Hematopoietic multipotent progenitor cell treated with erythropoietin and hydrocortisone succinate and interleukin-3 and kit ligand, for 15 days (in vitro differentiated cells): ENCODE measurements at places on chromosomes 7 and 10.

DNA sequence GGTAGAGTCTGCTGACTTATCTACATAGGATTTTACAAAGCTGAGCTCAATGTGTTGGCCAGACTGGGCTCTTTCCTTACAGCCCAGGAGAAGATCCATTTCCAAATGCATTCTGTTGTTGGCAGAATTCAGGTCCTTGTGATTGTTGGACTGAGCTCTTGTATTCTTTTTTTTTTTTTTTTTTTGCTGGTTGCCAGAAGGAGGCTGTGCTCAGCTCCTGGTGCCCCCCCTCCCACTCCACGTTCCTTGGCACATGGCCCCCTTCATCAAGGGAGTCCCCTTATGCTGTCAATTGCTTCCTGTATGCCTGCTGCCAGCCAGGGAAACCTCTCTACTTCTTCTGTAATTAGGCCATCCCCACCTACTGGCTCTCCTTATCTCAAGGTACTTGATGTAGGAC, 518.1 kb upstream of the AKR1E2 start:
- no peak for DNase-seq

- DNase-seq: no peak
Measured at GRCh38 chr7:23074443-23075261, 30.9 kb upstream of the KLHL7 start.

GRCh38 chr10:56522166-56522565, 161.1 kb upstream of the ZWINT start:
- no peak for DNase-seq

DNA sequence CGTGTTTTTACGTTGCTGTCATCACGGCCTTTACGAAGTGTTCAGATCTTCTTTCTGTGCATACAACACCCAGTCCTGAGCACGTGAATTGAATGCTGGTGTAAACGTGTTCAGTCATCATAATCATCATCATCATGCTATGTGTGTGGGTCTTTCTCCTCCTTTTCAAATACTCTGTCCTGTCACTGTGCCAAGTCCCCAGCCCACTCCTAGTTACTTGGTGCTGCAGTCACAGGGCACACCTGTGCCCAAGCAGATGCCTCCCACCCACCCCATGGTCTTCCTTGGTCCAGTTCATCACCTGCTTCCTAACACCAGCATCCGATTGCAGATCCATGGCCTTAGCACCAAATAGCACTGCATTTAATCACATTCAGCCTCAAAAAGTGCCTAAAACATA, 78.6 kb upstream of the MGMT start:
- no peak for DNase-seq

DNA sequence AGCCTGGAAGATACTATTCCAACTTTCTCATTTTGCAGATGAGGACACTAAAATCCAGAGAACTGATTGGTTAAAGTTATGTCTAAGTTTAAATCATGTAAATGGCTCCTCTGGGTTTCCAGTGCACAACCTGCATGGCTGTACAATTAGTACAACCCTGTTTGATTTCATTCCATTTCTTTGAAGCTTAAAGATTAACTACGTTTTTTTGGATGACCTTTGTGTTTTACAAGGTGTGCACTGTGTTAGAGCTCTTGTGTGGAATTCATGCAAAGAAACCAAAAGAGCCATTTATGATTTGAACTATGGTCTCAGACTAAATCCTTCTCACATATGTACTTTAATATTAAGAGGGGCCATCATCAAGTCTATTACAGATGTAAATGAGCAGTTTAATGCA, 149.5 kb downstream of the TMEM168 start:
- DNase-seq: no peak

GRCh38 chr10:32114508-32114907, 58.3 kb upstream of the KIF5B start:
- DNase-seq: no peak

DNA sequence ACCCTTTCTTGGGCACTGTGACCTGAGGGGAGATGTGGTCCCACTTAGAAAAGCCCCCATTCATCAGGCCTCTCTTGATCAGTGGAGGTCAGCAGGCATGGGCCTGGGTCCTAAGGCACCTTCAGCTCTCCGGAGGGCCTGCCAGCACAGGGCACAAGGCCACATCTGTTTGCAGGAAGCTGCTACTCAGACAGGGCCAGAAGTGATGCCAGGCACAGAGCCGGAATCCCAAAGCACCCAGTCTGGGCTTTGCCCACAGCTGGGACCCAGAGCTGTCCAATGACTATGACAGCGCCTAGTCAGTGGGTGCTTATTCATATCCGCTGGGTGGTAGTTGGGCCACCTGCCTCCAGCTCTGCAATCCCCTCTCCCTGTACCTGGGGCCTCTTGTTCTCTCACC, 63.2 kb upstream of the ELN start:
- no peak for DNase-seq

DNA sequence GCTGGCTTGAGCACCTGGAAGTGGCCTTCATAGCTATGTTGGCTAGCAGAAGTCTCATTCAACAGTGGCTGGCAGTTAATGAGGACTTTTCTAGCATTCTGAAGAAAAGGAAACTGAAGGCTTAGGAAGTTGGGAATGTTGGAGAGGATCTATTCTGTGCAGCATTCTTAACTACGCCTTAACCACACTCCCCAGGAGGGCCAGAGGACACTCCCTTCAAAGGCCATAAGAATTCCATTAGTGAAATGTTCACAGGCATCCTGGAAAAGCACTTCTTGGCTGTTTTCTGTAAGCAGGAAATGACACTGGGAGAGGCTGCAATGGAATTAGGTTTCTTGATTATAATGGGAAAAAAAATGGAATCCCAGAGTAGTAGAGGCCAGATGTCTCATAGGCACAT, 188.9 kb downstream of the ARHGAP12 start:
- no peak for DNase-seq

DNA sequence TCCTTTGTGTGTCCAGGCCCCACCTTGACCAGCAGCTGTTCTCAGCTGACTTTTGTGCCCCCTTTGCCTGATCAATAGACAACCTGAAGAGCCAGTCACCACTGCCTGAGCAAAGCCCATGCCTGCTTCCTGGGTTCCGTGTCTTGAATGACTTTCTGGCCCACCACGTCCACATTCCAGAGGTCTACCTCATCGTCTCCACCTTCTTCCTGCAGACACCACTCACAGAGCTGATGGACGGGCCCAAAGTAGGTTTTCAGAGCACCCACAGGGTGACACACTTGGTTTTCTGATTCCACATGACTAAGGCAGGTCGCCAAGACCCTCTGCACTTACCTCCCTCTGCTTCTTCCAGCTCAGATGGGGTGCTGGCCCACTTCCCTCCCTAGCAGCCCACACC, 126.8 kb downstream of the WDFY4 start:
- no peak for DNase-seq

DNA sequence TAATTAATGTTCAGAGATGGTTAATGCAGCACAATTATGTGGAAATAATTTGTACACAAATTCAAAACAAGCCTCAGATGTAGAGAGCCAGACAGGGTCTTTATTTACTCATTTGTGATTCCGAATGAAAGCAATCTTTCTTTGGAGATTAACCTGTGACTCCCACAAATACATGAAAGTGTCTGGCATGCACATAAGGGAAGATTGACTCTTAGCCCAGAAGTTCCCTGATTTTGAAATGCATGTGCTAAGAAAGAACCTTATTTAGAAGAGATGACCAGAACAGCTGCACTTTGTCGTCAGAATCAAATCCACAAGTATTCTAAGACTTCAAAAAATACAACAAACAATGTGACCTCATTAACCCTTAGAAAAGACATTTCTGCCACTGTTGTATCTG, 45.1 kb downstream of the RNLS start:
- DNase-seq: no peak

- DNase-seq: no peak
Measured at GRCh38 chr7:106222545-106222944, 62.2 kb downstream of the NAMPT start.

GRCh38 chr7:63968629-63969028, 30.0 kb upstream of the ZNF722 start:
- DNase-seq: no peak

DNA sequence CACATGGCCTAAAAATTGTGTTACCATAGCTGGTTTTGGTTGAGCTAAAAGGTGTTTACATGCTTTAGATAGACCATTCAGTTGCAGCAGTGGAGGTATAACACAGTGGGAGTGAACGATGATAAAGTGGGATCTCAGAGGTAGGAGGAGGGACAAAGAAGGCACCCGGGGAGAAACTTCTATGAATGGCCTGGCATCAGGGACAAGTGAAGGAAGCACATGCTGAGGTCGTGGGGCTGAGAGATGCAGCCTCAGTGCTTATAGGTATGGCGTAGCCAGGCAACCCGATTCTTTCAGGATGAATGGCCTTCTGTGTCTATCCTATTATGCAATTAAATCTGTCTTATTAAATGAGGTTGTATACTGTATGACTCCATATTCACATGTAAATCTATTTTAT, 3.9 kb upstream of the CDK6 start:
- no peak for DNase-seq

GRCh38 chr10:70362328-70362727, 20.1 kb downstream of the LRRC20 start:
- no peak for DNase-seq

- DNase-seq: no peak
Measured at GRCh38 chr7:26398756-26399509, 107.3 kb downstream of the SNX10 start.

DNA sequence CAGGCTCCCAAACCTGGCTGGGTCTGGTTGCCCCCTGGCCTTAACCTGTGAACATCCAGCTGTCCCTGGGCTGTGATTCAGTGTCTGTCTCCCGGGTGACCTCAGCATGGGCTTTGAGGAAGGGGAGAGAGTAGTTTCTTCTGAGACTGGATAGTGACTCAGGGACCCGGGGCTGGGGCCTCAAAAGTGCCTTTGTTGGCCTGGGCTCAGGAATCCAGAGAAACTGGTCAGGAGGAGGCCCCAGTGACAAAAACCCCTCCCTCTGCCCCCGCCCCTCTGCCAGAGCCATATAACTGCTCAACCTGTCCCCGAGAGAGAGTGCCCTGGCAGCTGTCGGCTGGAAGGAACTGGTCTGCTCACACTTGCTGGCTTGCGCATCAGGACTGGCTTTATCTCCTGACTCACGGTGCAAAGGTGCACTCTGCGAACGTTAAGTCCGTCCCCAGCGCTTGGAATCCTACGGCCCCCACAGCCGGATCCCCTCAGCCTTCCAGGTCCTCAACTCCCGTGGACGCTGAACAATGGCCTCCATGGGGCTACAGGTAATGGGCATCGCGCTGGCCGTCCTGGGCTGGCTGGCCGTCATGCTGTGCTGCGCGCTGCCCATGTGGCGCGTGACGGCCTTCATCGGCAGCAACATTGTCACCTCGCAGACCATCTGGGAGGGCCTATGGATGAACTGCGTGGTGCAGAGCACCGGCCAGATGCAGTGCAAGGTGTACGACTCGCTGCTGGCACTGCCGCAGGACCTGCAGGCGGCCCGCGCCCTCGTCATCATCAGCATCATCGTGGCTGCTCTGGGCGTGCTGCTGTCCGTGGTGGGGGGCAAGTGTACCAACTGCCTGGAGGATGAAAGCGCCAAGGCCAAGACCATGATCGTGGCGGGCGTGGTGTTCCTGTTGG, at the start of gene CLDN4:
CLDN4 (plus strand) TSS at position 316 of the 903 bp plus-strand sequence; CDS start at position 522, 206 bp downstream.
- DNase-seq: no peak

- DNase-seq: no peak
Measured at GRCh38 chr7:138581065-138581464, 120.1 kb downstream of the SVOPL start.

GRCh38 chr10:43384252-43385221, 13.1 kb downstream of the FXYD4 start:
- no peak for DNase-seq

- no peak for DNase-seq
Measured at GRCh38 chr10:8128511-8128910, 74.0 kb downstream of the GATA3 start.

DNA sequence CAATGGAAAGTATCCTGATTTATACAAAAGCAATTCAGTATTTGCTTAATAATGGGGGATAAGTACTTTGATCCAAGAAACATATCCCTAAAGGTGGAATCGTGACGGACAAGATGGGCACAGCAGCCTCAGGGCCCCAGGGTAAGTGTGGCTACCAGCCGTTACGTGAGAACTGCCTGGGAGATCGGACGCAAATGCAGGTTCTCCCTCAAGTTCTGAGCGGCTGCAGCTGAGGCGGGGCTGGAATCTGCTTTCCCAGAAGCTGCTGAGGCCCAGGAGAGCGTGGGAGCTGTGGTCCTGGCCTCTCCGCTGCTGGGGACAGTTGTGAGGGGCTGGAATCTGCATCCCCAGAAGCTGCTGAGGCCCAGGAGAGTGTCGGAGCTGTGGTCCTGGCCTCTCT, 13.5 kb downstream of the FOXL3 start:
- DNase-seq: no peak

- DNase-seq: peak; percentile 65
Measured at GRCh38 chr10:46228563-46229071, 58.2 kb upstream of the ANTXRL start.

DNA sequence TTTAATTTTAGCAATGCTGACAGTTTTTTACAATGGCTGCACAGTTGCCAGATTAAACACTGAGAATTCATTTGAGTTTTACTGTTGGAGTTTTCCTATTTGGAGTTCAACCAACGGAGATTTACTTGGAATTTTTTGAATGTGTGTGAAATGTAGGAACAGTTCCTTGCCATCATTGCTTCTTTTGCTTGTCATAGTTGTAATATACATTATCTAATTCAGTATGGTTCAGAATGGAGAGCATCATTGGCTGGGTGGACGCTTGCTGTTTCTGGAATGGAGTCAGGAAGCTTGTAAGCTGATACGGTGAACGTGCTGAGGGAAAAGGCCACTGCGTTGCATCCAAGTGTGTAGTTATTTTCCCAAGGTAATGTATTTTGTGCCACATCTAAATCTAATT, 404.3 kb upstream of the KLF6 start:
- DNase-seq: no peak

GRCh38 chr7:154789404-154789803, 213.5 kb downstream of the PAXIP1 start:
- no peak for DNase-seq

- DNase-seq: peak; percentile 79
Measured at GRCh38 chr7:100483090-100483721, 521 bp upstream of the NYAP1 start.

DNA sequence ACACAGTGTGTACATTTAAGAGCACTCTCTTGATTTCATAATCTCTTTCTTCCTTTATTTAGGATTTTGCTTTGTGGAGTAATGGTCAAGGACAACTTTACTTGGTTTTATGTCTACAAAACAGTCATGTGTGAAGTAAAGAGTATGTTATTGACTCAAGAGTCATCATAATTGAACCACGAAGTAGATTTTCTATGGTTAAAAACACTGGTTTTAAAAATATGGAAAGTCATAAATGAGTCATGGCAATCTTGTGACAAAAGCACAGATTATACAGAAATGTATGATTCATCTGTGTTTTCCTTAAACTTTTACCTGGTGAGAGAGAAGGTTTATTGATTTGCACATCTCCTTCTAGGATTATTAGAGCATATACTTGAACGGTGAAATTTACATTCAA, 969.7 kb downstream of the GATA3 start:
- no peak for DNase-seq

- no peak for DNase-seq
Measured at GRCh38 chr10:79430936-79431335, 14.5 kb downstream of the ZCCHC24 start.

DNA sequence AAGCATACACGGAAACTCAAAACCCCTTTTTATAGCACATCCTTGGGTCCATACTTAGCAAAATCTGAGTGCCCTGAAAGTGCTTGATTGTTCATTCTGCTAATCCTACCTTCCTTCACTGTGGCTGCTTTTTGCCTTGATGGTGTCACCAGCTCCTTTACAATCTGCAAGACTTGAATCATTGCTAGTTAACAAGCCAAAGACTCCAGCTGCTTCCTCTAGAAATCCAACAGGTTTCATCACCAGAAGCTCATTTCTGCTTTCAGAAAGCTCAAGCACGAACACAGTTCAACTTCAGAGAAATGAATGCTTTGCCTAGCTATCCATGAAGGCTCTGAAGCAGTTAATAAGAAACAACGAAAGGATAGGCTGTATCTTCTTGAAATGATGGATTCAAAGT, 38.0 kb downstream of the USP6NL start:
- no peak for DNase-seq
